ENCODE measurements at places on chromosomes 13 and 19.

- DNase-seq: peak; percentile 11
Observed at GRCh38 chr13:90414691-90415596, 932.5 kb upstream of the MIR17HG start.

DNA sequence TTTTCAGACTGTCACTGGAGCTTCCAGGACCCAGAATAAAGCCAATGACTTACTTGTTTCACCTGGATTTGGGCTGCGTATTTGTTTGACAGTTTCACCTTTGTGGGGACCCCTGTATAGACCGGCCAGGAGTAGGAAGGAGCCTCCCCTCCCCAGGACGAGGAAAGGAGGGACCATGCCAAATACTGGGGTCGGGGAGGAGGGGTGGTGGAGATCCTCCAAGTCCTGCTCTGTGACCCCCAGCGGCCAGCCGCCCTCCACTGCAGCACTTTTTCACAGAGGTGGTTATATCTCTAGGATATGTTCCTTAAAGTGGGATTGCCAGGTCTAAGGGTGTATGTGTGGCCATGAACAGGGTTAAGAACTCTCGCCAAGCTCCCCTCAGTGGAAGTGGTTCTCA, 25.7 kb upstream of the ZNF492 start:
- no peak for DNase-seq

- no peak for DNase-seq
Observed at GRCh38 chr19:44883922-44884321, 7.1 kb upstream of the TOMM40 start.

DNA sequence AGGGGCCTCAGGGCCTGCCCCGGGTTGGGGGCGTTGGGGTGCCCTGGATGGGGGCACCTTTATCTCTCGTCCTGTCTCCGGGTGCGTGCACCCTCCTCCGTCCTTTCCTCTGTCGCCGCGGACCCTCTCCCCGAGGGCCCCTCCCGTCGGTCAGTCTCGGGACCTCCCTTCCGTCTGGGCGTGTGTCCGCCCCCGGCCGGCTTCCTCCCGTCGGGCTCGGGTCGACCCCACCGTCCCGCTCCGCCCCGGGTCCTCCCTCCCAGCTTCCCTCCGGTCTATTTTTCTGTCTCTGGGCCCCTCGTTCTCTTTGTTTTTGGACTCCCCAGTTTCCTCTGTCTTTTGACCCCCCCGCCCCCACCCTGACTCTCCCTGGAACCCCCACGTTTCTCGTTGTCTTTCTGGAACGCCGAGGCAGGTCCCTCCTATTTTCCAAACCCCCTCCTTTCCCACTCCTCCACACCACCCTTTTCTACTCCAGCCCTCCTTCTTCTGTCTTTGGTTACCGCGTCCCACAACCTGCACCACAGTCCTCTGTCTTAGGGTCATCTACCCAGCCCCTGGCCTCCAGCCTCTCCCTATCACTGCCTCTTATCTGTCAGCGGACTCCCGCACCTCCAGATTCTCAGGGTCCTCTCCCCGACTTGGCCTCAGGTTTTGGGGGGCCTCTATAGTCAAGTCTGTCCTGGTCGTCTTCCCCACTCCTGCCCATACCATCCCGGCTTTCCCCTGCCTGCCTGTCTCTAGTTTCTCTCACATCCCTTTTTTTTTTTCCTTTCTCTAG, 757 bp downstream of the EGLN2 start:
- DNase-seq: peak; percentile 37

DNA sequence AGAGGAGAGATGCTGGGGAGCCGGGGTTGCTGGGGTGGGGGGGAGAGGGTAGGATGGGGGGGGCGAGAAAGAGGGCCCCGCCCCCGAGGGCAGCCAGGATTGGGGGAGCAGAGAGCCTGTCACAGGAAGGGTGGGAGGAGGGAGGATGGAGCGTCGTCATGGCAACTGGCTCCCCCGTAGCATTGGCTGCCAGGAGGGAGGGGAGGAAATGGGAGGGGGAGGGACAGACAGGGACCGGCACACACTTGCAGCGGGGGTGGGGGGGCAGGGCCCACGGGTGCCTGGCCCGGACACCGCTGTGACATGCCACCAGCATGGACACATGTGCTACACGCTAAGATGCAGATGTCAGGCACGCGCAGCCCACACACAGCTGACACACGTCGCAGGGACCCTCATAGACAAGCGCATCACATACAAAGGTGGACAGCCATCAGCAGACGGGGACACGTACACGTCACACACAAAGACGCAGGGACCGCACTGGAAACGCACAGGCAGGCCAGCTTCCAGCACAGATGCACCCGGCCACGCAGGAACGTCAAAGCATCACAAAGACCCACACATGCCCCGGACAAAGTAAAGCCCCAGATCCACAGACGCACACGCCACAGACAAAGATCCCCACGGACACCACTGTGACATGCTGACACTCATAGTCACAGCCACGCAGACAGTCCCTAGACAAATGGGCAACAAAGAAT, at the start of gene LMTK3:
Gene LMTK3, minus strand, starts transcription at position 36 of the 704 bp plus-strand sequence. CDS start 259 bp downstream, outside the sequence.
- DNase-seq: no peak

- peak; percentile 86 for DNase-seq
Observed at GRCh38 chr19:13817615-13818371, 22.6 kb downstream of the ZSWIM4 start.

- peak; percentile 61 for DNase-seq
Observed at GRCh38 chr19:3366753-3367627, 607 bp downstream of the NFIC start.

GRCh38 chr13:39676315-39676876, 20.9 kb downstream of the COG6 start:
- DNase-seq: peak; percentile 72

- DNase-seq: no peak
Observed at GRCh38 chr19:43469160-43469480, 3.7 kb upstream of the LYPD3 start.

DNA sequence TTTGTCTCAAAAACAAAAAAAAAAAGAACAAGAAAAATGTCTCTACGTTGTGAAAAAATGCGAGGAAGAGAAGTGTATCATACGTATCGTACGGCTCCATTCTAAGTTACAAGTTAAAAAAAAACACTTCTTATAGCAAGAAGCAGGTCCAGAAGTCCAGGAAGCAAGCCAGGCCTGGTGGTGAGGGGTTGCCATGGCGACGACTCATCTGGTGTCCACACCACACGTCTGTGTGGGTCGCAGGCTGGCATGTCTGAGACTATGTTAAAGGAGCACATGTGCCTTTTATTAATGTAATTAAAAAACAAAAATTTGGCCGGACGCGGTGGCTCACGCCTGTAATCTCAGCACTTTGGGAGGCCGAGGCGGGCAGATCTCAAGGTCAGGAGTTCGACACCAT, 5.9 kb downstream of the MED16 start:
- no peak for DNase-seq
